ENCODE measurements at places on chromosomes 11 and 22. TPM values are rescaled to one million over a fixed set of nuclear protein-coding genes. Genes with fewer than 3 reads are reported as not detected.

C11orf42 gene
- total RNA-seq = not detected

CATSPER1 gene
- total RNA-seq = not detected

ADAMTS15 gene
- total RNA-seq = 1.8 TPM

GRCh38 chr11:64035576-64035975, at the start of gene FLRT1:
Gene FLRT1, plus strand, starts transcription at chr11:64035931. Its CDS starts 80,337 bp downstream, at chr11:64116268.
- no peak for DNase-seq

GRCh38 chr11:76604626-76605241, 65.8 kb downstream of the LRRC32 start:
- DNase-seq = peak; percentile 14

GRCh38 chr22:49564054-49564453, 263.6 kb downstream of the BRD1 start:
- peak; percentile 14 for DNase-seq

GRCh38 chr22:45925811-45926351, 51.1 kb downstream of the WNT7B start:
- DNase-seq = no peak

All from dorsolateral prefrontal cortex (tissue), 122 donors.